ENCODE measurements at places on chromosomes 4 and X.

DNA sequence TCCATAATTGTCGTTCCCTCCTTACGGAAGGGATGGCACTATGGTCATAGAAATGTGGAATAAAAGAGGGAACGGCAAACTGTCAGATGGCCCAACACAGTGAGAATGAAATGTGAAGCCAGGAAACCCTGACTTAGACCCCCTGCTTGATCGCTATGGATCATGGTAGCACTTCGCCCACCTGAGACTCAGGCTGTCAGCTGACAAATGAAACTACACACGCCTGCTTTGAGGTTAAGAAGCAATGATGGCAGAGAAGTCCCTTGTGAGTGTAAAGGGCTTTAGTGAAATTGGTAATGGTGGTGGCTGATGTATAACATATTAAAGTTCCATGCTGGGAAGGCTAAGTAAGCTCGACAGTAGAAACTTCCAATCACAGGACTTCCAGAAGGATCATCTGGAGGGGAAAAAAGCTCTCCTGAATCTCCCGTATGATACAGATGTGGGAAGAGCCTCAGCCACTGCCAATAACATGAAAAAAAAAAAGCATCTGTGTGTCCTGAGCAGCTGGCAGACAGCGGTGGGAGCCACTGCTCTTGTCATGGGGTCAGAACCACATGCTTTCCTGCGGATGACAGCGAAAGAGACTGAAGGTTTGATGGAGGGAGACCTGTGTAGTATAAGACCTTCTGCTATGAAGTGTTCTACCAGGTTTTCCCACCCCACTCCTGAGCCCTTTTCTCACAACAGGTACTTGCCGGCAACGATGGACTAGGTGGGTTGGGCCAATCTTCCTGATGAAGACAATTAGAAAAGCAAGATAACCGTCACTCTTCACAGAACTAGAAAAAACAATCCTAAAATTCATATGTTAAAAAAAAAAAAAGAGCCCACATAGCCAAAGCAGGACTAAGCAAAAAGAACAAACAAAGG lies 107.6 kb downstream of the AFAP1 start:
- DNase-seq: no peak

DNA sequence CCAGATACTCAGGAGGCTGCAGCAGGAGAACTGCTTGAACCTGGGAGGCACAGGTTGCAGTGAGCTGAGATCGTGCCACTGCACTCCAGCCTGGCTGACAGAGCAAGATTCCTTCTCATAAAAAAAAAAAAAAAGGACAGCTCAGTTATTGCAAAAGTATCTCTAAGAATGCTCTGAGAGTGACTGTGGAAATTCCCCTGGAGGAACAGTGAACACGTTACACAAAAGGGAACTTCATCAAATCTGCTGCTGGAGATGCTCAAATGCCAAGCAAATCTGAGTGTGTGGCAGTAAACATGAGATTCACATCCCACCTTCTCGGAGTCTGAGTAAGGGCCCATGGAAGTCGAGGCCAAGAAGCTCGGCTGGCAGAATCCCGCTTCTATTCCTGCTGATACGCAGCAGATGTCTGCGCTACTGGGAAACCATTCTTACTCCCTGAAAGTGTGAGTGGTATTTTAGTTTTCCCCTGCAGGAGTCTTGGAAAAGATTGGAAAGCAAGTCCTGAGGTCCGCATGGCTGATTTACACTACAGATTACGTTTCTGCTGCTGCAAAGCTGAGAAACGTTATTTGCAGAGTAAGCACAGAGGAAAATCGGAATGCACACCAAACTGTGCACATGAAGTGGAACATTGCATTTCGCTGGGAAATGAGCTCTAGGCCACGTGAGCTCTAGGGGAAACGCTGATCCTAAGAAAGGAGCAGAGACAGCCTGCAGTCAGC lies 162.9 kb downstream of the NSUN7 start:
- no peak for DNase-seq

DNA sequence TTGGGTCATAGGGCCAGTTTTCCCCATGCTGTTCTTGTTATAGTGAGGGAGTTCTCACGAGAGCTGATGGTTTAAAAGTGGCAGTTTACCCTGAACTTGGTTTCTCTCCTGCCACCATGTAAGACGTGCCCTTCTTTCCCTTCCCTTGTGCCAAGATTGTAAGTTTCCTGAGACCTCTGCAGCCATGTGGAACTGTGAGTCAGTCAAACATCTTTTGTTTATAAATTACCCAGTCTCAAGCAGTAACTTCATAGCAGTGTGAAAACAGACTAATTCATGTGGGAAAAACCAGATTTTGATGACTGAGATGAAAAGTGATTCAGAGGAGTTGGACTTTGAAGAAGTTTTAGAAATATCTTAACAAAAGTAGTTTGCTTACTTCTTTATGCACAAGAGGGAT lies 101.4 kb downstream of the ARHGAP10 start:
- DNase-seq: no peak

DNA sequence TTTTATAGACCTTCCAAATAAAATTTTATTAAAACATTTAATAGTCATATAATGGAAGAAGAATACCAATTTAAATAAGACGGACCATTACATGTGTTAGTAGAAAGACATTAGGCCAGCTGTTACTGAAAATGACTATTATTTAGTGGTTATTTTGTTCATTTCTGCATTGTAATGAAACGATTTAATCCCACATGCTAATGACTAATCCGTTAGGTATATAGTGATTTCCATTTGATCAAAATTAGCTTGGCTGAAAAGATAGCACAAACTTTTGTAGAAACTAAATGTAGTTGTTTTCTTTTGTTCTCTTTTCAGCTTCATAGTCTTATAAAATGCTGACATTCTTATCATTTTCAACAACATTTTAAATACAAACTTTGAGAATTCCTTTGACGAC lies 556.1 kb upstream of the TENM3 start:
- no peak for DNase-seq

DNA sequence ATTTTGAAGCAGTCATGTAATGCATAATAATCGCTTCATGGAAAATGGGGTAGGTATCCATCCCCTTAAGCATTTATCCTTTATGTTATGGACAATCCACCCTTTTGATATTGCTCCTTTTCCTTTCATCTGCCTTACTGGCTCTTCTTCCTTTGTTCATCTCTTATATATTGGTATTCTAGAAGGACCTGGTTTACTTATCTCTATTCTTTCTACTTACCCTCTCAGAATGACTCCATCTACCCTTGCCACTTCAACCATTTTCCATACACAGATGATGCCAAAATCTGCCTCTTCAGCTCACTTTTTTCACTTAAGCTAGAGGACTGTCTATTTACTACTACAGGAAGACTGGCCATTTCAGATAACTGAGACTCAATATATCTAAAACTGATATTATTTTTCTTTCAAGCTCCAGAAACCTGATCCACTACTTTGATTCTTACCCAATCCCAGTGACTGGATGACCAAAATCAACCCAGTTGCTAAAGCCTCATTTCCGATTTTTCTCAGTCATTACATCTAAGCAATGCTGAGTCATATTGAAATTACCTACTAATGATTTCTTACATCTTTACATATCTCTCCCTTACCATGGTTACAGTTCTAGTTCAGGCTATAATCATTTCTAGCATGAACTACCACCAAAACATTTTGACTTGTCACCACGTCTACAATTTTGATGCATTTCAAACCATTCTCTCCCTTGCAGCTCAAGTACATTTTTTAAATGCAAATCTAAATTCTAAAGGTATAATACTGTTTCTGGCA lies 93.7 kb downstream of the FAAH2 start:
- no peak for DNase-seq

DNA sequence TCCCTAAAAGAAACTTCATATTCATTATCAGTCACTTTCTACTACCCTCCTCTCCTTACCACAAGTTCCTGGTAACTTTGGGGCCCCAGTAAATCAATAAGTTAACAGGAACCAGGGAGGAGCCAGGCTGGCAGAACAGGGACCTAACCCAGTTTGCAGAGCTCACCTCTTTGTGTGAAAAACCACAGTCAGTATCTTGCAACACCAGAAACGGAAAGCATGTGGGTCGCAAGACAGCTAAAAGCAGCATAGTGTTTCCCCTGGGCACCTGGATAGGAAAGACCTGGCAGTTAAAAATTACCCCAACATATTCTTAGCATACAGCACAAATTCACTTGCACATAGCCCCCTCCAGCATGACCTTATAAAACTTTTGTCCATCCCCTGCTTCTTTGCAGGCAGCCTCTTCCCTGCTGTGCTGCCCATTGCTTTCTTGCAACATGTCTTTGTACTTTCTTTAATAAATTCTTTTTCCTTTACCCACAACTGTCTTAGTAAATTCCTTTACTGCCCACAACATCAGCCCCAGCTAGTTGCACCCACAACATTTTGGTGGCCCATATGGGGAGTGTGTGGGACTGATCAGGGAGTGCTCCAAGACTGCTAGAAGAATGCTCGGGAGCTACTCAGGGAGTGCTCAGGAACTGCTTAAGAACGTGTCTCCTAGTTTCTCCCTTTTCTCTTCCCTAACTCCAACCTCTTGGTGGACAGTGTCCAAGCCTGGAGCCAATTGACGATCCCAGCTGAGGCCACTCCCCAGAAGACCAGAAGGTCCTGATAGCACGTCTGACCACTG lies 83.4 kb downstream of the MSN start:
- no peak for DNase-seq

DNA sequence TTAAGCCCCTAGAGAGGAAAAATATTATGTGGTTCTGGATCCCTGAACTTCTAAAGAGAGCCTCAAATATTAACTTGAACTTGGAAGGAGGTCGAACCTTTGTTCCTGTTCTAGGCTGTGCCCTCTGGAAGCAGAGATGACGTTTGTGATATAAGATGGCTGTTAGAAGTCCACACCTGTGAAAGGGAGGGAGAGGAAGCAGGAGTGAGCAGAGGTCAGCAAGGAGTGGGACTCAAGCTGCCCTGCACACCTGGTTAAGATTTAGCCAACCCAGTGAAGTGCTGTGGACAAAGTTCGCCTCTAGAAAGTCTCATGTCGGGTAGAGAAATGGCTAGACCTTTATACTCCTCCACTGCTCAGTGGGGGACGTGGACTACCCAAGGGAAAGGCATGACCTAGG lies 566.2 kb downstream of the MID1IP1 start:
- DNase-seq: no peak

DNA sequence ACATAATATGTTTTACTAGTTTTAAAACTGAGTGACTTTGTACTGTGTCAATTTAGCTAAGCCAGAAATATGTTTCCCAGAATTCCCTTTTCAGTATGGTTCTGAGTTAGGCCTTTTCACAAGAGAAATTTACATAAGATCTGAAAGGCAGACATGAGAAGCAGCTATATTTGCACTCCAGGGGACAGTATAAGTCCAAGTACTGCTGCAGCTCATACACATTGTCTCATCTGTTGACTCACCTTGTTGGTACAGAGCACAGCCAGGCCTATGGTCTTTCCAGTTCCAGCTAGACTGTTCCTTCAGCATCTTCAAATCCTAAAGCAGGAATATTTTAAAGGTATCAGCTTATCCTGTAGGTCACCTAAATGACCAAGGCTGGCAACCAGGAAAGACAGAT lies 53.5 kb downstream of the BMP3 start:
- DNase-seq: no peak

DNA sequence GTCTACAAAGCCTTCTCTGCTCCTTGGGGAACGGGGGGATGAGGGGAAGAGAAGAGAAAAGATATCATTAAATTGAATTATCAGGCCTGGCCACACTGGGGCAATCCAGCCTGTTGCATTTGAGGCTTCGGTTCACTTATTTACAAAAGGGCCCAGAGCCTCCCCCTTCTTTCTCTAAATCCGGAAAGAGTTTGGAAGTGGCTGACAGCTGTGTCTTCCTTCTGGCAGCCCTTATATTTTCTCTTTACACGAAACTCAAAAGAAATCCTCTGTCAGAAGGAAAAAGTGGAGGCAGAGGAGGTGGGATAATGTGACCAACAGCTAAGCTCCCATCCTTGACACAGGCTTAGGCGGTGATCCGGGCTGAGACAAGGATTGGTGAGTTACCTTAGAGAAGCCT lies 158.3 kb upstream of the TAPT1 start:
- DNase-seq: no peak

DNA sequence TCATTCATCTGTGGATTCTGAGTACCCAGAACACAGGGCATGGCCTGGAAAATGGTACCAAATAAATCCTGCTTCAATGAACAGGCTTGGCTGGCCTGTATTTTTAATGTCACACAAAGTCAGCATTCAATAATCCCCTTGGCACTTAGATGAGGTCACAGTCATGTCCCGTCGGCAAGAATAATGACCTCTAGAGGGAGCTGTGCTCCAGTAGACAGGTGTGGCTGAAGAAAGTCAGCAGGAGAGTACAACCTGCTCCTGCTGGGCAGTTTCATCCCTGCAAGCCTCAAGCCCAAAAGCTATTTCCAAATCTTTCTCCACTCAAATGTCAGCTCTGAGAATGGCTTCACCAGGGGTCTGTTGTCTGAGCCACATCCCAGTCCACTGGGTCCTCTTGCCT lies 404.0 kb upstream of the F9 start:
- DNase-seq: no peak

- DNase-seq: no peak
Observed at GRCh38 chr4:188934320-188934962, 795.2 kb downstream of the TRIML1 start.

DNA sequence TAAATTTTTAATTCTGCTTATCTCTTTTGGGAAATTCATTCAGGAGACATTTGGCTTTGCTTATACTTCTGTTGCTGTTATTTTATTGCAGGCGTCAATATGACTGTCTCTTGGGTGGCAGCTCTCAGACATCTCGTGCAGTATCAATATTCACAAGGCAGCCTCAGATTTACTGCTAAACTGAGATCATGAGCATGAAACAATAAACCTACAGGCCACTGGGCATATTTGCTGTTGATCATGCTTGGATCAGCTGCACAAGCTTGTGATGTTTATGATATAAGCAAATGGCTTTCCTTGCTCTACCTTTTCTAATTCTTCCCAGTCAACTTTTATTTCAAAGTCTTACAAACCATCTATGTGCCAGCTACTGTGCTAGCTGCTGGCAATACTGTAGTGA lies 39.2 kb downstream of the TSPAN5 start:
- no peak for DNase-seq

DNA sequence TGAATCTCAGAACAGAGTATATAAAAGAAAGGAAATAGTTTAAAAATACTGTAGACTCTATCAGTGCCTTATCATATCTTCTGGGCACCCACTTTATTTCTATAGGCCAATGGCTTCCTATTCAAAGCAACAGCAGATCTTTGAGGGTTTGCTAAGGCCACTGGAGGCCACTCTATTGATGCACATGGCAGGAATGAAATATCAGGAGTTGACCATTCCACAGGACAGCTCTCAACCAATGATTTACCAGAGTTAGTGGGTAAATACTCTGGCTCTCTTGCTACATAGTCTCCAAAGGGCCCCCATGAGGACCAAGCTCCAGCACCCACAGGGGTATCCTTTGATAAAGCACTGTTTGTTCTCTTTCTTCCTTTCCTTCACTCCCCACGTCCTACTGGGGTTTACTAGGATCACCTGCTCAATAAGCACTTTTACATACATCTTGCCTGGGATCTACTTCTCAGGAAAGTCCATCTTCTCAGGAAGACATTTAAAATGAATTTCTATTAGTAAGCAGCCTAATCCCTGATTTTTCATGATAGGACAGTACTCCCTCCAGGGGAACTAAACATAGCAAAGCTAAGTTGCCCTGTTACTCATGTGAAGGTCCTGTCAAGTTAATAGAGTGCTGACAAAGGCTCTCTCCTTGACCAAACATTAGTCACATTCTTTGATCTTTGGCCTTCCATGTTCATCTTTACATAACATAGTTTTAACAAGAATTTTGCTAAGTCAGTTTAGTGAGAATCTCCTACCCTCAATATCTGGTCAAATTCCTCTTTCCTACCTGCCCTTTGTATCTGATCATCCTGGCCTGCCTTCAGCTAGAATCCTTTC lies 459.7 kb downstream of the GRXCR1 start:
- no peak for DNase-seq
